ENCODE measurements at places on chromosomes 16 and 17.

- DNase-seq: no peak
Measured at GRCh38 chr17:80408872-80409271, 6.1 kb upstream of the ENDOV start.

DNA sequence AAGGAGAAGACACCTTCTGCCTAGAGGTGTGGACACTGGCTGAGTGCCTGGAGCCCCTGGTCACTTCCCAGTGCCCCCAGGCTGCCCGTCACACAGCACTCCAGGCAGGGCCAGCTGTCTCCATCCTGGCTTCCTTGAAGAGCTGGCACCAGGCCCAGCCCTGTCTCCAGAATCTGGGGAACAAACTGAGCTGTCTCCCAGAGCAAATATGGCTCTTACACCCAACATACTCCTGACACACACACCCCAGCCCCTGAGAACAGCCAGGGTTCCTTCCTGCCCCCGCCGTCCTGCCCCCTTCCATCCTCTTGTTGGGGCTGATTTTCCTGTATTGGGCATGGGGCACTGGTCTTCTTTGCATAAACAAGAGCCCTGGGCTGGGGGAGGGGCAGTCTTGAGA lies 9.1 kb downstream of the NHERF1 start:
- DNase-seq: no peak

DNA sequence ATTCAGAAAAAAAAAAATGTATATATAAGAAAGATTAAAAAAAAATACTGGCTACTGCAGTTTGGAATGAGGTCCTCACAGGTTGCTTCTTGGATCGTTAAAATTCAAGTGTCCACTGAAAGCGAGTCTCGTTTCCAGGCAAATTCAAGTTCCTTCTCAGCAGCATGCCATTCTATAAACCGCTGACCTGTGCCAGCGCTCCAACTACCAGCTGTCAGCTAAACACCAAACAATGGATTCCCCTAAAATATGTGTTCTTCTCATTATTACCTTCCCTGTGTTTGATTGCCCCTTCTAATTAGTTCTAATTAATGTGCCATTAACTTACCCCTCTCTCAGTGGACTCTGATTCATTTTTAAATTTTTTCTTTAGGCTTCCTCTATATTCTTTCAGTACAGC lies 92.4 kb downstream of the DNAH9 start:
- no peak for DNase-seq

GRCh38 chr17:32386844-32387243 lies 36.9 kb downstream of the ZNF207 start:
- no peak for DNase-seq

All from activated T-cell treated with anti-CD3 and anti-CD28 coated beads for 1 hour (primary cell).